ENCODE measurements at places on chromosomes 7 and 10.
A peak's percentile ranks its signal among the peaks of the same experiment; 100 is the strongest.

DNA sequence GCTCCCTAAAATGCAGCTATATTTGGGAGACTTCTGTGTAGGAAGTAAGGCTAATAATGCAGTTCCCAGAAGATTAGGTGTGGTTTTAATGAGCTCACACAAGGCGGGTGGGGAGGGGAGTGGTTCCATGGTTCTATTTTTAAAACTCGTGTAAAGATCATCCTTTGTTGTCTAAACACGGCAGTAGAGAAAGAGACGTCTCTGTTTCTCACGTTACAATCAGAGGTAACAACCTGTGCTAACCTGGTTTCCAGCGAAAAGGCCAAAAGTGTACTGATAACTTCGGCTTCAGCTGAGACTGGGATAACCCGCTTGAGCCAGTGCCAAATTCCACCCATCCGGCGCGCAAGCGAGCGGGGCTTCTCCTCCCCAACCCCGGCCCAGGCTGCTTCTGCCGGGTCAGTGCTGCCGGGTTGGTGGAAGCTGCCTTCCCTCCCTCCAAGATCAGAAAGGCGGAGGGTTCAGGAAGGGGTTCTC is 2.5 kb upstream of the MAP3K8 start:
- no peak for DNase-seq

DNA sequence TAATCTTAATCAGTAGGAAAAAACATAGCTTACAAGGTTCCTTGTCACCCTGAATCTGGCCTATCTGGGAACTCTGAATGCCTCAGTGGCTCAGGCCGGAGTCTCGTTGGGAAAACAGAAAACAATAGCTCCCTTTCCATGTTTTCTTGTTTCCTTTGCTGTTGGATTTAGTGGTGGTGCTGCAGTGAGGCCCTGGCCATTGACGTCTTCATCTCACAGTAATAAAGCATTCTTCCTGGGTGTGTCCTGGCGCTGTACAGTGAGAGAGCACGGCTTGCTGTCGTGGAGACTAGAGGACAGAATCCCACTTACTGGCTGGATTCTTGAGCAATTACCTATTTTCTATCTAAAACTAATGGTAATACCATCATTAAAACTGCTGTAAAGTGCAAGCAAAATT is 1.3 kb upstream of the SPOCK2 start:
- DNase-seq = peak; percentile 75

DNA sequence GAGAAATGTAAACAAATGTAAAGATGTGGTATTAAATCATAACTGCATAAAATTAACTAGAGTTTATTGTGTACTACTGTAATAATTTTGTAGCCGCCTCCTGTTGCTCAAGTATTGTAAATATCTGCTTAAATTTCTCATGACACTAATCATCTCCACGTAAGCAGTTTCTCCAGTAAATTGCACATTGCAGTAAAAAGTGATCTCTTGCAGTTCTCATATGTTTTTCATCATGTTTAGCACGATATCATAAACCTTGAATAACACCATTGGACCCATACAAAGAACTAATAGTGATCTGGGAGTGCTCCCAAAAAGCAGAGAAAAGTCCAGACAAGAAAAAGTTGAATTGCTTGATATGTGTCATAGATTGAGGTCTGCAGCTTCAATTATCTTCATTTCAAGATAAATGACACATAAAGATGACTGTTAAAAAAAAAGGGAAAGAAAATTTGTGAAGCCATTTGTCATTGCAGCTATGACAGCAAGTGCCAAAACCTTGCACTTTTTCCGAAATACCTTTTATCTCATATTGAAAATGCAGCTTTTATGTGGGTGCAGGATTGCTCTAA is 15.3 kb downstream of the LIPA start:
- DNase-seq = no peak

DNA sequence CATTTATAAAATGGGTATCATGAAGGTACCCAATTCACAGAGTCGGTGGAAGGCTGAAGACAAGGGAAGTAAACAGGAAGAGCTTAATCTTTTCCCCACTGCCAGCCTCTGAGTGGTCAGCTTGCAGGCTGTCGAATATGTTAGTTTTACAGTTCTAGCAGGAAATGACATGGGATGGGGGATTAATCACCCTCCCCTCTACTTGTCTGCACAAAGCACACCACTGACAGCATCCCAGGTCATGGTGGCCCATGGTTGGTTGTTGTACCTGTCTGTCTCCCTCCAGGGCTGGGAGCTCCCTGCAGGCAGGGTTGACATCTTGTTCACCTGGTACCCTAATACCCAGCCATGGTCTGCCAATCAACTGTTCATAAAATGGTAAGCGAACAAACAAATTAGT is 55.6 kb downstream of the GRB10 start:
- no peak for DNase-seq

- DNase-seq = peak; percentile 19
Observed at GRCh38 chr10:61786728-61787127, 114.8 kb upstream of the ARID5B start.

- no peak for DNase-seq
Observed at GRCh38 chr7:102873470-102874165, 39.2 kb upstream of the LRRC17 start.

GRCh38 chr10:98425511-98426352 is 10.8 kb upstream of the PYROXD2 start:
- peak; percentile 54 for DNase-seq

GRCh38 chr7:143181349-143181748 is 1.9 kb upstream of the TAS2R39 start:
- DNase-seq = no peak

GRCh38 chr7:133365917-133366316 is 113.0 kb downstream of the EXOC4 start:
- DNase-seq = no peak

DNA sequence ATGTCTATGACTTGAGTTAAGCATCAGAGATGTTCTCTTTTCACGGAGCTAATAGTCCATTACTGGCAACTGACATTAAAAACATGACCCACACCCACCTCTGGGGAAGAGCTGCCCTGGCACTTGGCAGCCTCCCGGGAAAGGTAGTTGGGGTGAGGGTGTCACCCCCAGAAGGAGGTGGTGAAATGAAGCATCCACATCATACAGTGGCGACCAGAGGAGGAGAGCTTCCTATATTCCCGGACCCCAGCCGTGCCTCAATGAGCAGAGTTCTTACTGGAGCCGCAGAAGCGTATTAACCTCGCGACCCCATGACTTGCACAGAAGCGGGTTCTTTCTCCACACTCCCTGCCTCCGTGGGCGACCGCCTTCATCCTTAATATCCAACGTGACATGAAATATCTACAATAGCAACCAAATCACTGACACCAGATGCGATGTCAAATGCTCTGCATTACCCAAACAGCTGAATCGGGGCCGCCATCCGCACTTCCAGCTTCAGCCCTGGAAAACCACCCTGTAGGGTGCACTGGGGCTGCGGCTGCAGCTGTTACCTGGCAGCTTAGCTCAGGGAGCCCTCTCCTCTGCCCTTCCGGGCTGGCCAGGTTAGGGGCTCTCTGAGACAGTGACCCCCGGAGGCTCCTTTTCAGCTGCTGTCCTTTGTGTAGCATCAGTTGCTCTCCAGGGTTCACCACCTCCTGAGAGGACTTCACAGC is 103.1 kb upstream of the PARD3 start:
- DNase-seq = no peak

DNA sequence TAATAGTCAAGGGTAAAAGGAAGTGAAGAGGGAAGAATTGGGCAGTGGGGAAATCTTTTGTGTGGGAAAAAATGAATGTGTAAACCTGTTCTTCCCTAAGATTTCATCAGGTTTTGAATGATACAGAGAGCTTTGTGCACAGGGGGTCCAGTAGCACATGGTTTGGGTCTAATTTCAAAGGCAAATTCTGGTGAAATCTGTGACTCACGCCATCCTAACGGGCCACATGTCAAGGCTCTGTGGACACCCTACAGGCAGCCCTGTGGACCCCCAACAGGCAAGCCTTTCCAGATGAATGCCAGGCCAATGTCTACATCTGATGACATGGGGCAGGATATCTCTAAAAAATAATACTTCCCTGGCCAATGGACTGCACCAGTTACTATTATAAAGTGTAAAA is 309.8 kb downstream of the PARD3 start:
- no peak for DNase-seq

- DNase-seq = no peak
Observed at GRCh38 chr10:43403911-43404703, 4.9 kb downstream of the HNRNPF start.

- no peak for DNase-seq
Observed at GRCh38 chr7:94333810-94334209, 60.9 kb upstream of the COL1A2 start.

DNA sequence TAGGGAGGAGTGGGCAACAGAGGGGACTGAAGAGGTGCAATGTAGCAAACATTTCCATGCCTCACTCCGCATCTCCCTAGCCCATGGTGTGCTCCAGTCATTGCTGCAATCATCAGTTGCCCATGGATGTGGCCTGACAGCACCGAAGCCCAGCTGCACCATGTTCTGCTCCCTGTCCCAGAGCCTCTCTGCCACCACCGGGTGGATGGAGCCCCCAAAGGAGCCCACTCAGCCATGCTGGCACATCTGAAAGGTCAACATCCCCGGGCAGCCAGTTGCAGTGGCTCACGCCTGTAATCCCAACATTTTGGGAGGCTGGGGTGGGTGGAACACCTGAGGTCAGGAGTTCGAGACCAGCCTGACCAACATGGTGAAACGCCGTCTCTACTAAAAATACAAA is 336.4 kb upstream of the ZMIZ1 start:
- DNase-seq = no peak

DNA sequence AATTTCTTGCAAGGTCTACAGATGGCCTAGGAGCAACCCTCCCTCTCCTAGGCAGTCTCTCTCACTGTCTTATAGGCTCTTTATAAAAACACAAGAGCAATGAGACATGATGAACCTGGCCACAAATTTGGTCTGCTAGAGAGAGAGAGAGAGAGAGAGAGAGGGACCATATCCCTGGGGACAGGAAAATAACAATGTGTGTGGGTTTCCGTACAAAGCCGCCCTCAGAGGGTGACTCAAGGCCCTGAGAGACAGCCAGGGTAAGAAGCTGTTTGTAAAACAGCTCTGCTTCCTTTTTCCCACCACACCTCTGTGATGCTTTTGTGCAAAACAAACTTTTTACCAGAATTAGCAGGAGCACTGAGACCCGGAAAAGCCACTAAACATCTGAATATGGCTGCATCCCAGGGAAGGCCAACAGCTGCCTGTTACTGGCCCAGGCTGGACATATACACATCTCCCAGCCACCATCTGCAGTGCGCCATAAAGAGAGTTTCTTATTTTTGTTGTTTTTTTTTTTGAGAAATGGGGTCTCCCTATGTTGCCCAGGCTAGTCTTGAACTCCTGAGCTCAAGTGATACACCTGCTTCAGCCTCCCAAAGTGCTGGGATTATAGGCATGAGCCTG is 18.4 kb downstream of the GIMAP5 start:
- DNase-seq = no peak

GRCh38 chr10:93941606-93942005 is 47.8 kb downstream of the SLC35G1 start:
- no peak for DNase-seq

DNA sequence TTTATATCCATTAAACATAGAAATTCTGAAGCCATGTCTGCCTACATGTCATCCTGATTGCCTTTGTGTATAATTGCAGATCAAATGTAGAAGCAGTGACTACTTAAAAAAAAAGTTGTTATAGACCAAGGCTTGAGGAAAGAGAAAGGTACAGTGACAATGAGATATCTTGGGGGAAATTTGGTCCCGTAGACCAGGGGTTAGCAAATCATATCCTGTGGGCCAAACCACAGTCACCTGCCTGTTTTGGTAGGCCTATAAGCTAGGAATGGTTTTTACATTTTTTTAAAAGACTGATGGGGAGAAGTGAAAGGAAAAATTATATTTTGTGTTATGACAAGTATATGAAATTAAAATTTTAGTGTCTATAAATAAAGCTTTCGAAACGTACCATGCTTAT is 12.9 kb downstream of the PAPSS2 start:
- no peak for DNase-seq

DNA sequence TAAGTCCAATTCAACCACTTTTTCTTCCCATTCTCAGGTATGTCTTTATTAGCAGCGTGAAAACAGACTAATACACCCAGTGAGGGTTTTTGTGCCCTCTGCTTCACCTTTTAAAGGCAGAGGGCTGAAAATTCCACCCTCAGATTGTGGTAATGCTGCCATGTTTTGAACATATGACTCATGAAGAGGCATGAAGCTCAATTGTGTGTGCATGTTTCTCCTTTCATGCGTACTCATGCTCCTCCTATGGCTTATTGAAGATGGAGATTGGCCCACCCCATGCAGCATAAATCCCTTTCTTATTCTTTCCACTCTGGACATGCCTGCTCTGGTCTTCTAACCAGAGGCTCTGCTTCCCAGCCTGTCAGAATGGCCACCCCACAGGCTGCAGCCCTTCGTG is 168.0 kb upstream of the PRKCQ start:
- DNase-seq = no peak

DNA sequence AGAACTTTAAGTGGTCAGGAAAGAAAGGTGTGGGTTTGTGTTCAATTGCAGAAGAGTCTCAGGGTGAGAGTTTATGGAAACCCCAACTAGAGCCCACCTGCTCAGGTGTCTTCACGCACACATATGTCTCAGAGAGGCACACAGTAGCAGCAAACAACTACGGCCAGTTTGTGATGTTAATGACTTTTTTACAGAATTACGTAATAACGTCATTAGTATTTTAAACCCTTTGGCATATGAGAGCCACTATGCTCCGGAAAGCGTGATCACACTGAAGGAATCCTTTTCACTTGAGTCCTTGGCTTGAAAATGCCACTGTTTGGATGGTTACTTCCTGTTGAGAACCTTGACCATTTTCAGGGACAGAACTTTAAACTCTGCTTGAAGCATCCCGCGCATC is 204.0 kb downstream of the PTPRN2 start:
- DNase-seq = no peak

- DNase-seq = no peak
Observed at GRCh38 chr10:113027574-113028455, 77.8 kb downstream of the TCF7L2 start.

DNA sequence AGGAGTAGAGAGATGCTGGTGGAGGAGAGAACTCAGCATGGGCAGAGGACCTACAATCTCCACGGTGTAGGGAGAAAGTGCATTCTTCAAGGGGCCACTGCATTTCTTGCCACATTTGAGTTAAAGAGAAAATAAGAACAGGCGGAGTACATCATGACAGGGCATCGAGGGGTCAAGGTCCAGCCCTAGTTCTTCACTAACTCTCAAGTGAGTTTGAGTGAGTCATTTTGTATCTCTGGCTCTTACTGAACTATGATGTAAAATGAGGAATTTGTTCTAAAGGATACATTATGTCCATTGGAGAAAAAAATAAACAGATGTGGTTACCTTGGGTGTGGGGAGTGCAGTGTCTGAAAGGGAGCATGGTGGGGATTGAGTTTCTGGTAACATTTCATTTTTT is 182.9 kb downstream of the XPNPEP1 start:
- no peak for DNase-seq

- peak; percentile 52 for DNase-seq
Observed at GRCh38 chr10:13099666-13100348, at the start of gene OPTN. OPTN (plus strand) TSS chr10:13100163; CDS start chr10:13109123, 8,960 bp downstream.

- no peak for DNase-seq
Observed at GRCh38 chr7:14846405-14846804, 56.1 kb downstream of the DGKB start.

Measured in NCI-H460 (cell line).